ENCODE measurements at places on chromosomes 7 and 10.

DNA sequence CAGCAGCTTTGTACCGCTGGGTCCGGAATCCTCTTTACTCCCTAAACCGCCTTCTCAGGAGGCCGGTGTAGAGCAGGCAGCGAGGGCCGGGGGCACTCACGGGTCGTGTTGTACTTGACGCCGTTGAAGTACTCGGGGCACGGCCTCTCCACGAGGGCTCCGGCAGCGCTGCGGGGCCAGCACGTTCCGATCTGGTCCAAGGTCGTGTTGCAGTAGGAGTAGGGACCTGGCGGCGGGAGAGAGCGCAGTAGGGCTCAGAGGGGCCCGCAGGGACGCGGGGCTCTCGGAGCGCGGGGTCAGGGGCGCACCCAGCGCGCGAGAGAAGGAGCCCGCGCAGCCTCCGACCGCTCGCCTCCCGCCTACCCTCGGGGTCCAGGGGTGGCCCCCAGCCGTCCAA, 443 bp downstream of the CRHR2 start:
- DNase-seq, result no peak

DNA sequence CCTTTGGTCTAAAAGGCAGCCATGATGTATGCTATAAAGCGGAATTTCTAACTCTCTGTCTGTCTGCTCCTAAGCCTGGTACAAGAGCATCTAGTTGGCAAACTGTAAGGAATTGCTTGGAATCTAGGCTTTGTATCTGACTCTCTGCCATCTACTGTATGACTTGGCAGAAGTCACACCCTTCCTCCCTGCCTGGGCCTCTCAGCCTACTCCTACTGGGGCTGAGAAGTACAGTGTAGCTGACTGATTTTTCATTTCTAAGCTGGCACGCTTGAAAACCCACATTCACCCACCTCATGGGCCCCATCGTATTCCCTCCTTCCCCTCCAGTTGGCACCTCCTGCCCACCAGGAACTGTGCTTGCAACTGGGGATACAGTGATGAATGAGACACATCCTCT, 435.2 kb downstream of the PLXNA4 start:
- no peak for DNase-seq

GRCh38 chr10:17073725-17074540, 55.7 kb downstream of the CUBN start:
- DNase-seq, result no peak

DNA sequence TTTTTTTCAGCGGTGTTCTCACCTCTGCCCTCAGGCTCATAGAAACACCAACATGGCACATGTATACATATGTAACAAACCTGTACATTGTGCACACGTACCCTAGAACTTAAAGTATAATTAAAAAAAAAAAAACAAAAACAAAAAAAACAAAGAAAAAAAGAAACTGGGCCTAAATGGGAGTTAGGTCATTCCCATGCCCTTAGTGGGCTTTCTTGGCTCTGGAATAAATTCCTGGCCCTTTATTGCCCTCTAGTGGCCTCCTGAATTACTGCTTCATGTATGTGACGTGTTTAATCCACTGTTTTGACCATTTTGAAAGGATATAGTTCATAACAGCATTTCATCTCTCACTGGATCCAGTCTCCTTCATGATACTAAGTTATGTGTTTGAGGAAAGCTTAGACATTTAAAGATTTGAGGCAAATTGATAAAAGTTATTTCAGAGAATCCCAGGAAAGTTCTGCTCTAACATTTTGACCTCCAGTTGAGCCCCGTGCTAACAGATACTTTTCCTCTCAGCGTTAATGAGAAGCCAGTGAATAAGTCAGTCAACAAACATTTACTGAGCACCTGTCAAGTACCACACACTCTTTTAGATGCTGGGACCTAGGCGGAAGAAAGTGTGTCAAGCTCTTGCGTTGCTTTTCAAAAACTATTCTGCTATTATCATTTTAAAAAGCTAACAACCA, 54.7 kb upstream of the SYPL1 start:
- no peak for DNase-seq
